ENCODE measurements at places on chromosomes 2 and 18. TPM values are rescaled to one million over a fixed set of nuclear protein-coding genes. Genes with fewer than 3 reads are reported as not detected.

Gene CROCC2
- not detected for total RNA-seq

Gene MYO5B
- total RNA-seq, result 2.7 TPM

Gene FZD7
- 22.2 TPM for total RNA-seq

Gene G6PC2
- 0.15 TPM for total RNA-seq

Gene COBLL1
- total RNA-seq, result 12.2 TPM

Gene PFN4
- 1.6 TPM for total RNA-seq

Gene C2orf78
- total RNA-seq, result not detected

DNA sequence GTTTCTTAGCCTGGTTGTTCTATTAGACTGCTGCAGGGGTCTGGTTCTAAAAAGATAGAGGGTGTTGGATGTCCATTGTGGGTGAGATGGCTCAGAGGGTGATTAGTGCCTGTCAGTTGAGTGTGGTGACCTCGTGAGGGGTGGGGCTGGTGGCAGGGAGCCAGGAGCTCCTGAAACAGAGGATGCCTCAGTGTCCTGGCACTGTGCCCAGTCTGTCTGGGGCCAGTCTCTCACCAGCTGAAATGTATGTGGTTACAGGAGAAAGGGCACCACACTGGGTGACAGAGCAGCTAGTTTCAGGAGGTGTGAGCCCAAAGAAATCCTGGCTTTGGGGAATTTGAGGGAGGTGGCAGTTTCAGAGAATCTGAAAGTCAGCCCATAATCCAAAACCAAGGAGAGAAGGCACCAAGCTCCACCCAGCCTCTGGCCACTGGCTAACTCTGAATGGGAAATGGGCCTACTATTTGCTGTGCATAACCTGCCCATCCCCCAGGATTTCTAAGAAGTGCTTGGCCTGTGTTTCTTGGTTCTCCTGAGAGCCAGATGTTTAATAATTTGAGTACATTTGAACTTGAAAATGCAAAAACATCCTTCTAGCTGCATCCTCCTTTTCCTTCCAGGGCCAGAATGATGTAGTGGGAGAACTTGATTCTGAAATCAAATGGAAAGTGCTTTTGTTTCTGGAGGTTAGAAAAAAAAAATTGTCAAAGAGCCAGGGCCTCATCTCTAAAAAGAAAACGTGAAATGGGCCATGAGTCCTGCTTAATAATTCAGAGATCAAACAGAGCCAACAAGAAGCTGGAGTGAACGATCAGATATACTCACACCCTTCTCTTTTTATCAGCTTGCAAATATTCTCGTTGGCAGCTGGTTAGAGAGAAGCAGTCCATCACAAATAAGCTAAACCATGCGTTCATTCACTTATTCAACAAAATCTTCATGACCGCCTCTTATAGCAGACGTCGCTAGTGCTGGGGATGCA is 92.3 kb downstream of the B3GNT2 start:
- peak; percentile 70 for DNase-seq
- no peak overlapping the region for H3K4me3 ChIP-seq
- H3K36me3 ChIP-seq, result no peaks in the 10 kb centered on the region
- H3K4me1 ChIP-seq, result peaks cover 9% of the 10 kb centered on the region

GRCh38 chr2:228282376-228282775 is 100.9 kb upstream of the SPHKAP start:
- H3K27me3 ChIP-seq, result no peaks in the 10 kb centered on the region
- H3K36me3 ChIP-seq, result no peaks in the 10 kb centered on the region
- no peak for DNase-seq
- H3K27ac ChIP-seq, result no peak overlapping the region

DNA sequence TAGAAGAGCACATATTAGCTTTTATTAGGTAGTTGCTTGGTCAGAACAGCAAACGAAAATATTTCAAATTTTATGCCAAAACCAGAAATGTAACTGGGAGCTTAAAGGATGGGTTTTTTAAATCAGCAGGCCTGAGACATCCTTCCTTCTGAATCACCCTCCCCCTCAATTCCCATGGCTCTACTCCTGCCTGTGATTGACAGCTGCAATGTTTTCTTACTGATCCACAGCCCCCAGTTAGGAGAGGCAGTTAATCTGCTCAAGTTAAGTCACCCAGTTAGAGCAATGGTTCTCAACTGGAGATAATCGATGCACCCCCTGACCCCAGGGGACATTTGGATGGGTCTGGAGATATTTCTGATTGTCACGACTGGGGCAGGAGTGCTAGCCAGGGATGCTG is 24.9 kb downstream of the KCTD18 start:
- H3K36me3 ChIP-seq, result no peaks in the 10 kb centered on the region
- H3K27me3 ChIP-seq, result no peaks in the 10 kb centered on the region
- no peak for DNase-seq
- no peak overlapping the region for H3K4me3 ChIP-seq
- H3K4me1 ChIP-seq, result no peaks in the 10 kb centered on the region

DNA sequence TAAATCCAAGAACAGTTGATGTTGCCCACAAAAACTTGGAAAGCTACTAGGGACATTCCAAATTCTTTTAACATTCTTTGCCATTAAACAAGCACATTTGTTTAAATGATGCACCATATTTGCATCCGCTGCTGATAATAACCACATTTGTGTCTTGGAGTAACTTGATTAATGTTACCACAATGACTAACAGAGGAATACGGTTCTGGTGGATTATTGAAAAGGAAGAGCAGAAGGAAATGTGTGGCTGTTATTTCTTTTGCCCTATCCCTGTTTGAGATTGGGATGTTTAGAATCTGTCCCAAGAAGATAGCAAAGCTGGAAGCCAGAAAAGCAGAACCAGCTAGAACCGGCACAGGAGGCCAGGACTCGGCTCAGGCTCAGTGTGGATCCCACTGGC is 39.2 kb upstream of the RASGRP3 start:
- H3K36me3 ChIP-seq, result no peaks in the 10 kb centered on the region
- H3K4me3 ChIP-seq, result peak overlapping the region; percentile 51
- no peak for DNase-seq

GRCh38 chr2:85807756-85808155 is 54.0 kb downstream of the ATOH8 start:
- DNase-seq, result no peak
- H3K27ac ChIP-seq, result no peak overlapping the region
- no peaks in the 10 kb centered on the region for H3K36me3 ChIP-seq

DNA sequence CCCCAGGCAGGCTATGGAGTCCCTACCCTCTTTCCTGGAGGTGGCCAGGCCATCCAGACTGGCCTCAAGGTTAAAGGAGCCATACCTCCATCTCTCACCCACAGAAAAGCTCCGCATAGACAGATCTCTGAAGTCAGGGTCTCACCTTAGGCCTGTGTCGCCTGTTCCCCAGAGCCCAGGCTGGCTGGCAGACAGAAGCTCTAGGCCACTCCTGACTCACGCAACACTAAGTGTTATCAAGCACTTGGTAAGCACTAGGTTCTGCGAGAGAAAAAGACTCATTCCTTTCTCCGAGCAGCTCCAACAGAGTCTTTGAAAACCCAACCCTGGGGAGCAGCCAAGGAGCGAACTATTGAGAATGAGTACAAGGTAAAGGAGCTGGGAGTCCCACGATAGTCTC is 6.1 kb downstream of the SMAD7 start:
- peak overlapping the region; percentile 81 for H3K27ac ChIP-seq
- H3K4me1 ChIP-seq, result peaks cover 85% of the 10 kb centered on the region
- no peaks in the 10 kb centered on the region for H3K27me3 ChIP-seq
- no peaks in the 10 kb centered on the region for H3K36me3 ChIP-seq
- H3K4me3 ChIP-seq, result peak overlapping the region; percentile 93

DNA sequence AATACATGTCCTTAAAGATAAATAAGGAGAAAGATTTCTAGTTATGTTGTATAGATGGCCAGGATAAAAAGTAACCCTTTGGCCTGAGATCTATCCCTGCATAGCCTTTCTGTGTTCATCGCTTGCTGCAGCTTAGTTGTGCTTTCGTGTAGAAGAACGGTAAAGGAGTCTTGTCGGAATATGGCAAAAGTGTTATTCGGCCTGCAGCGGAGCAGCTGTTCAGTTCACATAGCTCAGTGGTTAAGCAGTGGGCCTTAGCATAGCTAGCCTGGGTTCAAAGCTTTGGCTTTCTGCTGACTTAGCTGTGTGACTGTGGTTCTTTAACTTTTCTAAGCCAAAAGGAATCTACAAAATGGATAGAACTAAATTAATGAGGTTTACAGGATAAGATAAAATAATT is 55.4 kb downstream of the MALT1 start:
- peaks cover 57% of the 10 kb centered on the region for H3K36me3 ChIP-seq
- DNase-seq, result no peak
- H3K4me3 ChIP-seq, result no peak overlapping the region

GRCh38 chr2:59787095-59787494 is 766.4 kb downstream of the BCL11A start:
- H3K4me1 ChIP-seq, result no peaks in the 10 kb centered on the region
- no peak for DNase-seq
- H3K27me3 ChIP-seq, result no peaks in the 10 kb centered on the region
- H3K4me3 ChIP-seq, result no peak overlapping the region
- H3K27ac ChIP-seq, result no peak overlapping the region

DNA sequence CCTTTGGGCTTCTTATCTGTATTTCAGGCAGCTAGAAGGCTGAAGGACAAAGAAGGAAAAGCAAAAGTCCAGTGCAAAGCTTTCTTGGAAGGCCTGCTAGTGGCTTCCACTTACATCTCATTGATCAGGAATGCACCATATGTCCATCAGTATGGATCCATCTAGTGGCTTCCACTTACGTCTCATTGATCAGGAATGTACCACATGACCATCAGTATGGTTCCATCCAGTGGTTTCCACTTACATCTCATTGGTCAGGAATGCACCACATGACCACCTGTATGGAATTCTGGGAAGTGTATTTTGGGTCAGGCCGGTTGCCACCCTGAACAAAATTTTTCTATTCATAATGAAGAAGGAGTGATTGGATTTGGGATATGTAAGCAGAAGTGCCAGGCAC is 70.6 kb downstream of the LYPD6 start:
- no peaks in the 10 kb centered on the region for H3K36me3 ChIP-seq
- DNase-seq, result no peak
- H3K27ac ChIP-seq, result no peak overlapping the region
- H3K27me3 ChIP-seq, result no peaks in the 10 kb centered on the region

DNA sequence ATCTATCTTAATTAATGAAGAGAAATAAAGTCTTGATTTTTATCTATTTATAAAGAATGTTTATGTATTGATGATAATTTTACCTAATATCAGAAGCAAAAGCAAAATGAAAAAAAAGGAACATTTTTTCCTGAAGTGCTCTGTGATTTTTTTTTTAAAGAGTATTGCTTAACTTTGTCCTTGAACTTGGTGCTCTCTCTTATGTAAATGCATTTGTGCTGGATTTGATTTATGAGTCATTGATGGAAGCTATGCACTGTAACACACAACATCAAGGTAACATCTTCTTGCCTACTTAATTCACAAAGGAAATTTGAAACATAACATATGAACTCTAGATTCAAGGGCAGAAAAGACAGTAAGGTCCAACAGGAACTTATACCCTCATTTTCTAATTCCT is 312.9 kb upstream of the CDH19 start:
- DNase-seq, result no peak
- H3K4me3 ChIP-seq, result no peak overlapping the region
- H3K27ac ChIP-seq, result no peak overlapping the region
- no peaks in the 10 kb centered on the region for H3K36me3 ChIP-seq

GRCh38 chr2:124662946-124663644 is 638.0 kb downstream of the CNTNAP5 start:
- no peak for DNase-seq
- H3K36me3 ChIP-seq, result no peaks in the 10 kb centered on the region
- H3K4me1 ChIP-seq, result no peaks in the 10 kb centered on the region
- H3K27ac ChIP-seq, result no peak overlapping the region
- H3K27me3 ChIP-seq, result no peaks in the 10 kb centered on the region

DNA sequence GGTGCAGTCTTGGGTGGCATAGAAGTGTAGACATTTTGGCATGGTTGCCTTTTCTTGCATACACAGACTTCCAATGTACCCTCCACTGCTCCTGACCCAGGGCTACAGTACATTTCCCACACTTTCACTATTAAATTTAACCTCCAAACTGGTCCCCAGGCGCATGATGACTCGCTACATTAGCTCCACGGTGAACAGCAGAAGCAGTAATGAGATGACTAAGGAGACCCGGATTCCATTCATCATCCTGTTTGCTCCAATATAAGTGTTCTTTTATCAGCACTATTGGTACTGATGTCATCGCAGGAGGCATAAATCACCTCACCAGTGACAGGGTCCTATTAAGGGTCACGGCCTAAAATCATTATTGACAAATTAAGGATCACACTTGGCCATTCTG is 316.5 kb downstream of the EN1 start:
- no peak for DNase-seq
- no peaks in the 10 kb centered on the region for H3K4me1 ChIP-seq
- peaks cover 2% of the 10 kb centered on the region for H3K27me3 ChIP-seq
- H3K27ac ChIP-seq, result no peak overlapping the region
- no peak overlapping the region for H3K4me3 ChIP-seq
- H3K36me3 ChIP-seq, result no peaks in the 10 kb centered on the region

- peaks cover 57% of the 10 kb centered on the region for H3K4me1 ChIP-seq
- H3K27ac ChIP-seq, result peak overlapping the region; percentile 91
- H3K36me3 ChIP-seq, result no peaks in the 10 kb centered on the region
- H3K4me3 ChIP-seq, result no peak overlapping the region
Measured at GRCh38 chr2:43086451-43087221, 139.8 kb downstream of the ZFP36L2 start.

DNA sequence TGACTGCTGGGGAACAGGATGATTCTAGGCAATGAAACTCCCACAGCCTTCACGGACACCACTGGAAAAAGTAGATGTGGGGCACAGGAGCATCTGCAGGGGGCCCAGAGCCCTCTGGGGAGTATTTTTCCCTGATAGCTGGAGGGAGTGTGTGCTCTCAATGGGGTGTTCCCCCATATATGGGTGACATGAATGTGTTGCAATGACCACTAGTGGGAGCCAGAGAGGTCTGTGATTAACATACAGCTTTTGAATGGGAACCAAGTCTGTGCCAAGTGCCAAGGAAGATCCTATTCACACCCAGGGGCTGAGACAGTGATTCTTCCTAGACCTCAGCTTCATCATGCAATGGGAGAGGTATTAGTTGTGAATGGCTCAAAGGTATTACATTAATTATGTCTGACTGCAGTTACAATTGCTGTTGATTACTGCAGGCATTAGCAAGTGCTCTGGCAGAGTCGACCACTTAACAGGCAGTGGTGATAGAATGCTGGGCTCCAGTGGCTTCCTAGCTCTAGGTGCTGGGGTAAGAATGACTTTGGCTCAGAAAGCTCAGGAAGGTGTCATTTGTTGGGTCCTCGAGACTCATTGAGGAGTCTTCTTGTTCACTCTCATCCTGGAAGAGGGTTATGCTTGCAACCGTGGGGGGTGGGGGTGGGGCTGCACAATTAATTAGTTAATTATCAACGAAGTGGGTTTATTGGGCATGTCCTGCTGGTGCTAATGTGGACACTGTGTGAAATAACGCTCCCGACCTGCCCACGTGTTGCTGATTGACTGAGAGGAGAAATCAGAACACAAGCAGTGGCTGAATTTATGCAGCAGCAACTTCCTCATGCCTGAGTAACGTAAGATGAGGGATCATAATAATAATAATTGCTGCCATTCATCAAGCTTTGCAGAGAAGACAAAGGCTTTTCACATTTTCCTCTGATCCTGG is 194.1 kb downstream of the CLIP4 start:
- no peaks in the 10 kb centered on the region for H3K27me3 ChIP-seq
- no peak overlapping the region for H3K4me3 ChIP-seq
- no peak for DNase-seq
- H3K27ac ChIP-seq, result no peak overlapping the region
- H3K4me1 ChIP-seq, result no peaks in the 10 kb centered on the region
